ENCODE measurements at places on chromosomes 2 and 18.

DNA sequence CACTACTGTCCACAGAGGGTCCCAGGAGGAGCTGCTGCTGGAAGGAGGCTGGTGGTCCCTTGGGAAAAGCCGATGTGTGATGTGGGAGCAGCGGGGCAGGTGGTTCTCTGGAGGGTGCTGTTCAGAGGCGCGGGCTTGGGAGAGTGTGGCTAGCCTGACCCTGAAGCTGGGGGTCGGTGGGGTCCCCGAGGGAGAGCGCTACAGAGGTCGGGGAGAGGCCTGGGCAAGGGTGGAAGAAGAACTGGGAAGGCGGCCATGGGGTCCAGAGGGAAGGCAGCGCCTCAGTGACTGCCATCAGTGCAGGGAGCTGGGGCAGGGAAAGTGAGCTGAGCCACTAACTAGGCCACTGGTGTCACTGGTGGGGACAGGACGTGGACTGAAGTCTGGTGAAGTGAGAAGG is 32.5 kb downstream of the FAM228A start:
- no peak for DNase-seq

GRCh38 chr2:99890568-99891427 is 251.6 kb downstream of the AFF3 start:
- no peak for DNase-seq

DNA sequence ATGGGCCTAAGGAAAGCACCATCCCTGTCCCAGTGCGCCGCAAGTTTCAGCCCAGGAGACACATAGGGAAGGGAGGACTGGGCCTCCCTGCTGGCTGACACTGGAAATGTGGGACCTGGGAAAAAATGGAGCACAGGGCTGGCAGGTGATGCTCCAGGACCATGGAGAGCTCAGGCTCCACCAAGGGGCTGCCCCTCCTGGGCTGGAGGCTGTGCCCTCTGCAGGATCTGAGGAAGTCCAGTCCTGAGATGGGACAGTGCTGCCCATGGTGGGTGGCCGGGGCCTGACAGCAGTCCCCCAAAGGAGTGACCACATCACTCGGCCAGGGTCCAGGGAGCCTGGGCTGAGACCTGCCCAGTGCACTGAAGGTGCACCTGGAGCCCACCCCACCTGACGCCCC is 108.6 kb upstream of the TEKT4 start:
- DNase-seq, result no peak

DNA sequence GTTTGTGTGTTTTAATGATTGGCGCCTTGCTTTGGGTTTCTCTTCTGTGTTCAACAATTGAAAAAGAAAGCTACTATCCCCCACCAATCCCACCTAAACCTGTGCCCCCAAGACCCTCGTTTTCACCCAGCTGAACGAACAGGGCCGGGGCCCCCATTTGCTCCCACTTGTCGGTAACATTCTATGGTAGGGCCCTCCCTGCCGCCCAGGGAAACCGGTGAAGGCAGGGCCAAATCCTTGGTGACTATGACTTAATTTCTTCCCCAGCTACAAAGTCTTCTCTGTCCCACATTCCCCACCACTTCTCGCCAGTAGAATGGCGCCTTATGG is 598 bp upstream of the SNRNP200 start:
- no peak for DNase-seq

GRCh38 chr2:73291093-73291460 is 2.3 kb downstream of the EGR4 start:
- DNase-seq, result no peak

GRCh38 chr2:211085056-211085680 is 528.8 kb downstream of the CPS1 start:
- no peak for DNase-seq

DNA sequence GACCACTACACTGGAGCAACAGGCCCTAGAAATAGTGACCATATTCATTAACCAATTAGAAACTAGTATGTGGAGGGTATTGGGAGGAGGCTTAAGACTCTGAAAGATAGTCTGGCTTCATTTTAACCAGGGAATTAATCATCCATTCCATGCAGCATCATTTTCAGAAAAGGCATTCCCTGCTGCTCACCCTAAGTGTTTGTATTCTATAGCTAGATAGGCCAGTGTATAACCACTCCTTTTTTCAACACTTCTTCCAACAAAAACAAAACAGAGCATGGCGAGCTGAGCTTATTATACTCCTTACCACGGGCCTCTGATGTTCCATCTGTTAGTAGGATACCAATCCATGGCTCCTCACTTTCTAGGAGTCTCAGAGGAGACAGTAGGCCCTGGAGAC is 112.0 kb upstream of the PKDCC start:
- DNase-seq, result no peak

All from SIG-M5 (cell line).